ENCODE measurements at places on chromosomes 16 and 17.

GRCh38 chr16:81779536-81780320 is 637 bp downstream of the PLCG2 start:
- DNase-seq, result no peak

DNA sequence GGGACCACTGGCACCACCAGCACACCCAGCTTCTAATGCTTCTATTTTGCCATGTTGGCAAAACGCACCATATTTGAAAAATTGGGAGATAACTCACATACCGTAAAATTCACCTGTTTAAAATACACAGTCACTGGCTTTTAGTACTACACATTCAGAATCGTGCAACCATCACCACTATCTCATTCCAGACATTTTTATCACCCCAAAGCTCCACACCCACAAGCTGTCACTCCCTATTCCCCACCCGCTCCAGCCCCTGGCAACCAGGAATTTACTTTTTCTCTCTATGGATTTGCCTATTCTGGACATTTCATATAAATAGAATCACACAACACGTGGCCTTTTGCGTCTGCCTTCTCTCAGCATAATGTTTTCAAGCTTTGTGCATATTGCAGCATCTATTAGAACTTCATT is 25.0 kb downstream of the PPL start:
- DNase-seq, result no peak

GRCh38 chr17:3944485-3945388 is 19.5 kb downstream of the ATP2A3 start:
- no peak for DNase-seq

GRCh38 chr17:59643159-59644140 is 23.8 kb downstream of the CLTC start:
- no peak for DNase-seq

DNA sequence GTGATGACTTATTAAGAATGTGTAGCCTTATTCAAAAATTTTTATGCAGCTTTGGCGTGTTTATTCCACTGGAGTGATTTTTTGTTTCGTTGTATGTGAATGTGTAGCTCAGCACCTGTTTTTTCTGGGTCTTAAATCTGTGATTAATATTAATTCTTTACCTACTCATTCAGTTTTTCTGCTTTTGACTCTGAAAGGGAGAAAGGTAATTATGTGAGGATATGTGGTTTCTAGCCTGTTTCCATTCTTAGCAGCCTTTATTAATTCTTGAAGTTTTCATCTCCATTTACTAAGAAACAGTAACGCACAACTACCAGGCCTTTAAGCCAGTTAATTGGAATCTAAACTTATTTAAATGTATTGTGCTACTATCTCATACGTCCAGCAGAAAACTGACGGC is 7.0 kb downstream of the HEATR3 start:
- no peak for DNase-seq

- DNase-seq, result no peak
Observed at GRCh38 chr17:1566505-1567199, 4.1 kb upstream of the PITPNA start.

All from stimulated activated CD8-positive, alpha-beta memory T cell treated with anti-CD3 and anti-CD28 coated beads, Interleukin-7, amount 100 ng/mL, for 1 hour (primary cell).